ENCODE measurements at places on chromosomes 11 and 22. TPM values are rescaled to one million over a fixed set of nuclear protein-coding genes. Genes with fewer than 3 reads are reported as not detected.

USP2 gene
- 0.13 TPM for total RNA-seq

TIGD3 gene
- 0.33 TPM for total RNA-seq

KRTAP5-7 gene
- not detected for total RNA-seq

KDELR3 gene
- total RNA-seq: 29.3 TPM
